Mucosa of gallbladder (tissue), 1 donor: ENCODE measurements at places on chromosomes 16 and 17.

DNA sequence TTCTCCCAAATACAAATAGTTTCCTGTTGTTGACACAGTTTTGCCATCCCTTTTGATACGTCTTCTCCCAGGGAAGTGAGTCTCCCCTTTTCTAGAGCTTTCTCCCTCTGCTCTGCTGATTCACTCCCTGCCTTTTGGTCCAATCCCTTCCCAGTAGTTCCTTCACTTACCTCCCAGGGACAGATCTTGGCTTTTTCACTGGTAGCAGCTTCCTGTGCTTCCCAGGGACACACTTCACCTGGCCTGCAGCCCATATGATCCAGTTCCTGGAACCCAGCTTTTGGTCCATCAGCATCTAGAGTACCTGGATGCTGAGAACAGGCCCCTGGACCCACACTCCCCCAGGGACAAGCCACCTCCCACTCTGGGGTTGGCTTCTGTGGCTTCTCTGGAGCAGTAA is 15.8 kb downstream of the GPR179 start:
- DNase-seq = no peak

DNA sequence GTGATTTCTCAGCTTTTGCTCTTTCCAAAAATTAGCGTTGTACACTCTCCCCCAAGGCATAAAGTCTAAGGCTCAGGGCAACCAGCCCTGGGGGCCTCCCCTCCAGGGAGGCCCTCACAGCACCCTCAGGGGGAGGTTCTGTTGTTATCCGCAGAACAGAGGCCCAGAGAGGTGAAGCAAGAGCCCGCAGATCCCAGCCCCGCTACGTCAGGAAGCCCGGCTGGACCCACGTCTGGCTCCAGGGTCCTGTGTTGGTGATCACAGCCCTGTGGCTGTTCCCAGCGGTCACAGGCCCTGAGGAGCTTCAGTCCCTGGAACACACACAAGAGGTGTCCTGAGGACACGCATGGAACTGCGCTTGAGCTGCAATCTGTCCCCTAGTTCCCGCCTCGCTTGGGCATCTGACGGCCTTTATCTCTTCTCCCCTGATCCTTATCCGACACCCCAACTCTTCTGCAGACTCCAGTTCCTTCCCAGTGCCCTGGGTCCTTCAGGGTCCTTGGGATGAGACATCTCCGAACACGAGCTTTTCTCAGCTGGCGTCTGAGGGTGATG is 1.1 kb upstream of the ZG16B start:
- no peak for DNase-seq

- no peak for DNase-seq
Measured at GRCh38 chr17:65158041-65158440, 20.9 kb downstream of the RGS9 start.

GRCh38 chr16:62208934-62209333 is 172.7 kb upstream of the CDH8 start:
- DNase-seq = no peak

DNA sequence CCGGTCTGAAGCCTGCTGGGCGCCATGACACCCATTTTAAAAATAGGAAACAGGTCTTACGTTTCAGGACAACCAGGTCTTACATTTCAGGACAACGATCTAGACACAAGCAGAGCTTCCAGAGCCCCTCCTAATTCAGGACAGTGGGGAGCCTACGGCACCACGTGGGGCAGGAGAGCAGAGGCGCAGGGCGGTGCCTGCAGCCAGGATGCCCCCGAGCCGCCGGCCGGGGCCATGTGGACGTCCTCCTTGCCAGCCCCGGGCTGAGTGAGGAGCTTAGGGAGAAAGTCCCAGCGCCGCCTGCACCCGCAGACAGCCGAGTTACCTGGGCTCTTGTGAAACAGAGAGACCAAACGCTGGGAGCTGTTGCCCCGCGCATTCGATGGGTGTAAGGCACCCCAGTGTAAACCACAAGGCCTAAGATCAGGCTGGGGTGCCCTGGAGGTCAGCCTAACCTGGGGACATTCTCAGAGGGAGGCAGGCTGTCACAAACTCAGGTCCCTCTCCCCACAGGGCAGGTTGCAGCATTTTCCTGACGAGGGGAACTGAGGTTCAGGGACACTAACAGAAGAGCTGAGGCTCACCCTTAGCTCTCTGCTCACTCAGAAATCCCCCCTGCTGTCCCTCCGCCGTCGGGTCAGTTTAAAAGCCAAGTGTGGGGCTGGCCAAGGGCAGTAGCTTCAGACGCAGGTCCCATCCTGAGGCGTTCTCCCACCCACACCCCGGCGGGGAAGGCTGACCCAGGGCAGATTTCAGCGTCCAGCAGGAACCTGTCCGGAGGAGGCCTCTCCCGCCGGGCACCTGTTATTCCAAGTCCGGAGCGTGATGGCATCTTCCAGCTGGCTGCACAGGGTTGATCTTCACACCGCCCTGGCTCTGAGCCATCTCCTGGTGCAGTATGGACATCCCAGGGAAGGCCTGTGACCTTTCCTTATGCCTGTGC is 1.8 kb upstream of the NOTUM start:
- no peak for DNase-seq

DNA sequence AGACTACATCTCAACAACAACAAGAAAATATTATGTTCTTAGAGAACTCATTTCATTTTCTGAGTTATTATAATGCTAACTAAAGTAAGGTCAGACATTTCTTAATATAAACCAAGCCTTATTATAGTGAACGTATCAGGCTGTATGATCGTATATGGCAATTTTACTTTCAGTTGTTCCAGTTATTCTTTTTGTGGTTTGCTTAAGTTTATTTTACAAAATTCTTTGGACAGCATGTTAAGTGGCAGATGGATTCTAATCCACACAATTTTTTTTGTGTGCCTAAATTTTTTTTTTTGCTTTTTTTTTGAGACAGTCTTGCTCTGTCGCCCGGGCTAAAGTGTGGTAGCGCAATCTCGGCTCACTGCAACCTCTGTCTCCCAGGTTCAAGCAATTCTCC is 59.0 kb downstream of the VMP1 start:
- no peak for DNase-seq

DNA sequence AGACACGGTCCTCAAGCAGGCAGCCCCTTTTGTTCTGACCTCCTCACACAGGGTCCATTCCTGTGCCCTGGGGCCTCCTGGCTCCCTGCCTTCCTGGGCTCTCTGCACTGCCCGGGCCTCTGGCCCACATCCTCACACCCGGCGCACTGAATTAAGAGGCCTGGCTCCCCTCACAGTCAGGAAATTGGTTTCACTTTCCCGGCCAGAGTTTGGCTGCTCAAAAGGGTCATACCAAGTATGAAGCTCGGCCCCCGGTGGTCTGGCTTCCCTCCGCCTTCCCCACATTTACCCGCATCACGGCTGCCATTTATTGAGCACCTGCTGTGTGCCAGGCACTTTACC is 220.0 kb downstream of the NTN1 start:
- peak; percentile 38 for DNase-seq

GRCh38 chr17:76123749-76124581 is 17.1 kb downstream of the FOXJ1 start:
- DNase-seq = no peak

DNA sequence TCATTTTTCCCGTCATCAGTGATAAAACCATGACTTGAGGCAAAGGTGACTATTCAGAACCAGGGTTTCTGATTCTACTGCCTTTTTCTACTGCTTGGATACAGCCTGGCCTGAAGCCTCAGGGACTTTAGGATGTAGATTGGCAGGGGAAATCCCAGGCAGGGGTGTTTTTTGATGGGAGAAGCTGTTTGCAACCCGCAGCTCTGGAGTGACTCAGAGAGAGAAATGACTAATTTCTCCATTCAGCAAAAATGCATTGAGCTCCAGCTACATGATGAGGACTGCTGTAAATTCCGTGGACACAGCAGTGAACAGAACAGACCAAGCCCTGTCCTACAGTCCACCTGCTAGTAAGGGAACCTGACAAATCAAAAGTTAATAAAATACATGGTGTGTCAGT is 560.6 kb downstream of the CDH13 start:
- DNase-seq = no peak

- no peak for DNase-seq
Measured at GRCh38 chr17:70797166-70797565, 627.8 kb downstream of the KCNJ2 start.

DNA sequence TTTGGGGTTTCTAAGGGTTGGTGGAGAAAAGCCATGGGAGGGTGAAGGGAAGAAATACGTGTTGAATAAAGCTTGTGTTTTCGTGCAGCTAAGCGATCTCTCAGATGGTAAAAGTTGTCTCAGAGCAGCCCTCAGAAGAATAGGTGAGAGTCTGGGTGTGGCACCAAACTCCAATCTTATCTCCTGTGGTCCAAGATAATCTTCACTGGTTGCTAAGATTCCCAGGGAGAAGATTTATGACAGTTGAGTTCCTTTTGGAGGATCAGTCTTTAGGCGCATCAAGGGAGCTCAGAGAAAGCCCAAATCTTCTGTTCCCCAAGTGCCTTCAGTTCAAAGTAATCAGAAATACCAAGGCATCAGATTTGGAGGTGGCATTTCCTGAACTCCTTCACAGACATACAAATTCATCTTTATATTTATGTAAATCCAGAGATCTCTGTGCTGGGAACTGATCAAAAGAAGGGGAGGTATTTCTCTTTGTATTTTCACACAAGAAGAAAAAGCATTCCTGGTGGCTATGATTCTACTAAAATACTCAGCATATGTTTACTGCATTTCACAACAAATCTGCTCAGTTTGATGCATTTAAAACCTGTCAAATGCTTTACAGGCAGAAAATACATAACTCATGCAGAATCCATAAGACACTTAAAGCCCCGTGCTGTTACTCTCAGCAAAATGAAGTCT is 102.9 kb downstream of the ABCC12 start:
- no peak for DNase-seq

DNA sequence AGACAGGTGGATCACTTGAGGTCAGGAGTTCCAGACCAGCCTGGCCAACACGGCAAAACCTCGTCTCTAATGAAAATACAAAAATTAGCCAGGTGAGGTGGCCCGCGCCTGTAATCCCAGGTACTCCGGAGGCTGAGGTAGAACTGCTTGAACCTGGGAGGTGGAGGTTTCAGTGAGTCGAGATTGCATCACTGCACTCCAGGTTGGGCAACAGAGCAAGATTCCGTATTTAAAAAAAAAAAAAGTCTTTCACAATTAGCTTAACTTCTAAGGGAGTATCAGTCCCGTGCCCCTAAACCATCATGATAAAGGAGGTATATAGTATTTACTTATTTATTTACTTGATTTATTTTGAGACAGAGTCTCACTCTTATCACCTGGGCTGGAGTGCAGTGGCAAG is 3.4 kb upstream of the MEFV start:
- DNase-seq = no peak

- DNase-seq = no peak
Measured at GRCh38 chr17:10380631-10381408, 8.0 kb upstream of the MYH13 start.

DNA sequence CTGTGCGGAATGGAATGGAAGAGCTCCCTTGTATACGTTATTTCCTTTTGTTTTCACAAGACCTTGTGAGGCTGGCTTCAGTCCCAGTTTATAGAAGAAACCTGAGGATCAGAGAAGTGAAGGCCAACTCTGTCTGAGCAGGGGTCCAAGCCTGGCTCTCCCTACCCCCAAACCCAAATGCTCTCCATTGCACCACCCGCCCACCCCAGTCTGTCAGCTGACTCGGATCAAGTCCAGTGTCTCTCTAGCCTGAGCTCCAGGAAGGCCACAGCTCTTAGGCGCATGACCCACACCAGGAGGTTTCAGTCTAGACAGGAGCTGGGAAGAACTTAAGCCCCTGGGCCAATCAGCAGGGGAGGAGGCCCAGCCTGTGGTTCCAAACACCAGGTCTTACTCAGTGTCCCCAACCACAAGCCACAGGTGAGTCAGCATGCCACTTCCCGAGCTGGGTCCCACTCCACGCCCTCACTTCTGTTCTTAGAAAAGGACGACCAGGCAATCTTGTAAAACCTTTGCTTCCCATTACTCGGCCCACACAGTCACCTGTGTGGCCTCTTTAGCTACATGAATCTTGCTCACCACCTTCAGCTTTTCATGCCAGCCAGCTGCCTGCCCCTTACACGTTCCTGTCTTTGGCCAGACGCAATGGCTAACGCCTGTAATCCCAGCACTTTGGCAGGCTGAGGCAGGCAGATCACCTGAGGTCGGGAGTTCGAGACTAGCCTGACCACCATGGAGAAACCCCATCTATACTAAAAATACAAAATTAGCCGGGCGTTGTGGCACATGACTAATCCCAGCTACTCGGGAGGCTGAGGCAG is 27.8 kb downstream of the TK2 start:
- no peak for DNase-seq

GRCh38 chr17:29445844-29446243 is 55.7 kb downstream of the TAOK1 start:
- DNase-seq = no peak

DNA sequence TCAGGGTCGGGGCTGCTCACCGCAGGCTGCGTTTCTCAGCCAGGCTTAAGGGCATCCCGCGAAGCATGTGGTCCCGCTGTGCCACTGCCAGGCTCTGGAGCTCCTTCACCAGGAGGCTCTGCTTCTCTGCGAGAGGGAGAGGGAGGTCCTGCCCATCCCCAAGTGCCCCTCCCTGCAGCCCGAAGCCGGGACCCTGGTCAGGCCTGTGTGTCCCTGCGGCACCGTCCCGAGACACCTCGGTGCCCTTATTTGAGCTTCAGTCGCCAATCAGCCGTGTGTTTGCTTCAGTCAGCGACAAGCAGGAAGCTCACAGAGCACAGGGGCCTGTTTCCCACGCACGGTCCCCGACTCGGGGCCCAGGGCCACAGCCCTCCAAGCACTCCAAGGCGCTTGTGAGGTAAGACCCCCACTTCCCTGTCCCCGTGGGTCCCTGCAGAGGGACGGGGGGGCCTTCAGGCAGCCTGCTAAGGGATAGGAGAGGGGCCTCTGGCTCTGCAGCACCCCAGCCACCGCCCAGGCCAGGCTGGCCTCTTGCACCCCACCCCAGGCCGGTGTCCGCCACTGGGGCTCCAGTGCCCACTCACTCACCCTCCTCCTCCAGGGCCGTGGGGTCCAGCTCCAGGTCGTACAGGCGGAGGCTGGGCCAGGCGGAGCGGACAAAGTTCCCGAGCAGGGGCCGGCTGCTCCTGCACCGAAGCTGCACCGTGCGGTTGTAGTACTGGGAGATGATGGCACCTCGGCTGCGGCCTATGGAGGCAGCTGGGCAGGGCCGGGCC is 3.2 kb downstream of the TMC6 start:
- no peak for DNase-seq

DNA sequence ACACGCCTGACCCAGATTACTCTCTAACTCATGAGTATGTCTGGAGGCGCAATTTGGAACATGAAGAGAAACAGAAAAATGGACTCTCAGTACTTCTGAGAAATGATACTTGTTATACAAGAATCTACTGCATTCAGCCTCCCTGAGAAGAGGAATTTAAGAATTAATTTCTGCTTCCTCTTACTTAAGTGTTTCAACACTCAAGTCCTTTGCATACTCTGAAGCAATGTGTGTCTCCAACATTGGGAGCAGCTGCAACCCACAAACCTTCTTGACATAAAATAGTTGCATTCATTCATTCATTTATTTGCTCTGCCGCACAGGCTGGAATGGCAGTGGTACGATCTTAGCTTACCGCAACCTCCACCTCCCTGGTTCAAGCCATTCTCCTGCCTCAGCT is 199.8 kb downstream of the NPIPA7 start:
- DNase-seq = no peak

GRCh38 chr17:7060165-7060891 is 16.4 kb upstream of the SLC16A11 start:
- DNase-seq = peak; percentile 44
